ENCODE measurements at places on chromosomes 5 and 9.
A peak's percentile ranks its signal among the peaks of the same experiment; 100 is the strongest.

- no peak overlapping the region for H3K27ac ChIP-seq
- H3K4me3 ChIP-seq, result no peak overlapping the region
- peaks cover 18% of the 10 kb centered on the region for H3K4me1 ChIP-seq
- H3K36me3 ChIP-seq, result no peaks in the 10 kb centered on the region
Observed at GRCh38 chr9:22452415-22453010, 5.9 kb downstream of the DMRTA1 start.

GRCh38 chr9:37398464-37399025, 24.0 kb upstream of the GRHPR start:
- no peak overlapping the region for H3K27ac ChIP-seq
- no peak for DNase-seq
- H3K36me3 ChIP-seq, result no peaks in the 10 kb centered on the region
- H3K4me3 ChIP-seq, result no peak overlapping the region

GRCh38 chr5:122182491-122182921, 53.2 kb downstream of the ZNF474 start:
- H3K4me3 ChIP-seq, result no peak overlapping the region
- no peak overlapping the region for H3K27ac ChIP-seq
- DNase-seq, result no peak
- H3K36me3 ChIP-seq, result no peaks in the 10 kb centered on the region

GRCh38 chr9:127778280-127779135, at the start of gene SH2D3C:
Gene SH2D3C (minus strand): TSS chr9:127778666. CDS start chr9:127778627, 39 bp downstream.
- no peak for DNase-seq
- no peaks in the 10 kb centered on the region for H3K27me3 ChIP-seq
- H3K4me1 ChIP-seq, result peaks cover 10% of the 10 kb centered on the region
- peak within 1 kb of the TSS; percentile 3 for H3K27ac ChIP-seq

DNA sequence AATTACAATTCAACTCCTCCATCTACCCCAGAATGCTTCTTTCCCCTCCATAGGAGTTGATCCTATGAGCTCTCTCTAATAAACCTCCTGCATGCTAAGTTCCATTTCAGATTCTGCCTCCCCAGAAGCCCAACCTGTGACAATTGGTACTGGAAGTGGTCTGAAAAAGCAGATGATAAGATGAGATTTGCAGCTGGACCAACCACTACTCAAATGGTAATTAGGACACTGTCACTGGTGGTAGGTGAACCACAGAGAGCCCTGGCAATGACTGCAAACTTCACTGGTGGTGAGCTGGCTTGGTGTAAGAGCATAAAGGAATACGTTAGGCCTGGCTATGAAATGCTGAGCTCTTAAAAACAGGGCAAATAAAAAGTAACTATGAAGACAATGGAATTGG, 112.6 kb downstream of the ESM1 start:
- H3K4me1 ChIP-seq, result no peaks in the 10 kb centered on the region
- H3K36me3 ChIP-seq, result no peaks in the 10 kb centered on the region
- no peak overlapping the region for H3K4me3 ChIP-seq
- no peak for DNase-seq
- no peak overlapping the region for H3K27ac ChIP-seq

DNA sequence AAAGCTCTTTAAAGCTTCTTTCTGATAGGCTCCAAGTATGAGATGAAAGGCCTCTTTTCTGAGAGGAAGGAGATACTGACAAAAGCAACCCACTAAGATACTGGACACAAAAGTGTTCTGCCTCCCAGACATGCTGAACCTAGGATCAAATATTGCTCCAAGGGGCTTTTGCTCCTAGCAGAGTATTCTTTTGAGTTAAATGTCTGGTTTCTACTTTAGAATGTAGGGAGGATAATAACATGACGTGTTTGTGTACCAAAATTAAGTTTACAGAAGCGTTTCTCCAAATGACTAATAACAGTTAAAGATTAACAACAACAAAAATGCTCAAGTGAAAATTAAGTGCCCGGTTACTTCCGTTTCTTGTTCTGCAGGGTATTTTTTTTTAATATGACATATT, 2293.3 kb upstream of the C9orf72 start:
- no peak overlapping the region for H3K27ac ChIP-seq
- no peak for DNase-seq
- H3K36me3 ChIP-seq, result no peaks in the 10 kb centered on the region
- H3K27me3 ChIP-seq, result no peaks in the 10 kb centered on the region

GRCh38 chr5:78896132-78896531, 89.0 kb downstream of the ARSB start:
- DNase-seq, result no peak
- H3K36me3 ChIP-seq, result peaks cover 8% of the 10 kb centered on the region
- H3K4me3 ChIP-seq, result no peak overlapping the region
- H3K27ac ChIP-seq, result no peak overlapping the region
- H3K27me3 ChIP-seq, result no peaks in the 10 kb centered on the region
- H3K4me1 ChIP-seq, result peaks cover 4% of the 10 kb centered on the region

DNA sequence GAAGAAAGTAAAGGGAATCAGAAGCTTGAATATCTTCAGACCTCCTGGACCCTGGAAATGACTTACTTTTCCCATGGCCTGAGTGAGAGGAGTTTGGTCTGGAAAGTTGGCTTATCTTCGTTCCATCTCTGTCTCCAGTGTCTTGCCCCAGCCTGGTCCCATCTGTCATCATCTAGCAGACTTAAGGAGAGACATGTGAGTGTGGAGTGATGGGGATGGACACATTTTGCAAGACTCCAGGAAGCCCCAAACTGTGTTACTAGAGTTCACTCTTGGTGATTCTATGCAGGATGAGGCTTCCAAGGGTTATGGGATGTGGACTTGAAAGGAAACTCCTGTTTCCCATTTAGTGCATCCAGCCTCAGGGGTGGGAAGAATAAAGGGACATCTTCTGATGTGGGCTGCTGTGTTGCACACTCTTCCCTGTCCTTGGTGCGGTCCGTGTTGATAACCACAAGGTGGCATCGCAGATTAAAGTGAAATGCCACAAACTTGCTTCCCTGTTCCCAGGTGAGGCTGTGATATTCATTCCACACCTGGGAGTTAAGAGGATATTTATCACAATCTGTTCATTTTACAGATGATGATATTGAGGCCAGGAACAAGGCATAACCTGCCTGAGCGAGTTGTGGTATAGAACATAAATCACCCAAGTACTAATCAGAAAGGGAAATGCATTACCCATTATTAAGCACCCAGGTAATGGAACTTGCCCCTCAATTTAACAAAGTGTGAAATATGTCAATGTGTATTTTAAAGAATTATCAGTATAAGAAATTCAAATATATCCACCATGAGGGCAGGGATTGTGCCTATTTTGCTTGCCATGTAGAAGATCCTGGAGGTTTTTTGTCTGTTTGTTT, 269.9 kb upstream of the PAPPA start:
- no peaks in the 10 kb centered on the region for H3K4me1 ChIP-seq
- no peaks in the 10 kb centered on the region for H3K36me3 ChIP-seq
- peak; percentile 6 for DNase-seq

DNA sequence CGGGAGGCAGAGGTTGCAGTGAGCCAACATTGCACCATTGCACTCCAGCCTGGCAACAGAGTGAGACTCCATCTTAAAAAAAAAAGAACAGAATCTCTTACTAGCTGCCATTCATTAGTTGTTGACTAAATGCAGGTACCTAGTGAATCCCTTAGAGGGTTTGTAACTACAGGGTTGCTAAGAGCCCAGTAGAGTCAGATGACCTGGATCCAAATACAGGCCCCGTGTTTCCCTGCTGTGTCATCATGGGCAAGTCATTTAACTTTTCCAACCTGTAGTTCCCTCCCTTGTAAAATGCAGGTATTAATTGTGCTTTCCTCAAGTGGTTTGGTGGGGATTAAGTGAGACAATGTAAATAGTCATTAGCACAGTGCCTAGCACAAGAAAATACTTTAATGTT, 32.8 kb downstream of the PLAC8L1 start:
- no peak overlapping the region for H3K27ac ChIP-seq
- no peak for DNase-seq
- no peaks in the 10 kb centered on the region for H3K4me1 ChIP-seq

- no peak overlapping the region for H3K4me3 ChIP-seq
- H3K36me3 ChIP-seq, result peaks cover 10% of the 10 kb centered on the region
- no peak overlapping the region for H3K27ac ChIP-seq
Observed at GRCh38 chr5:175713930-175714329, 56.1 kb downstream of the HRH2 start.

DNA sequence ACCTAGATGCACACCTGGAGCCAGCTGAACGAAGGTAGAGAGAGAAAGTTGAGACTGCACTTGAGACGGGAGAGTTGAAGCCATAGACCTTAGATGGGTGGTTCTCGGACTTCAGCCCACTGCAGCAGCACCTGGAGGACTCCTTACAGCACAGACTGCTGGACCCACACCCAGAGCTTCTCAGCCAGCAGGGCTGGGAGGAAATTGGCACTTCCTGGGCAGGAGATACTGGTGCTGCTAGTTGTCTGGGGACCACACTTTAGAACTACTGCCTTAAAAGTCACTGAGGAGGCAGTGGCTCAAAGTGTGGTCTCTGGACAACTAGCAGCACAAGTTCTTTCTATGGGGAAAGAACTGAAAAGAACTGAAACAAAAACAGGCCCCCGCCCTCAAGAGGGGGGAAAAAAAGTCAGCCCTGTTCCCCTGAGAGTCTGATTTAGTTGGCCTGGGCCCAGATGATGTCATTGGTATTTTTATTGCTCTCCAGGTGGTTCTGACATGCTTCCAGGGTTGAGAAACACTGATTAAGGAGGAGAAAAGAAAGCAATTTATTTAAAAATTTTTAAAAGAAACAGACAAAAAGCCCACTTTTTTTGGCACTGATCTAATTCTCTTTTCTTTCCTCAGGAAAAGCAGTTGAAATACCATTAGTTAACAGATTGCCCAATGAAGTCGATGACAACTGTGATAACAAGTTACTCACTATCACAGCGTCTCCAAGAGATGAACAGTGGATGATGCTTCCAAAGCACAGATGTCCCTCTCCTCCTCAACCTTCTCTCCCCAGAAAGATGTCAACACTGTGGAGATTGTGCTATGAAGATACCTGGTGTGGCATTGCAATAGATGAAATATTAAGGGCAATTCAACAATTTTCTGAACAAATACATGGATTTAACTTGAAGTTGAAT, 73.6 kb upstream of the ADAMTS16 start:
- no peak overlapping the region for H3K27ac ChIP-seq
- H3K4me1 ChIP-seq, result peaks cover 20% of the 10 kb centered on the region
- no peaks in the 10 kb centered on the region for H3K36me3 ChIP-seq
- no peak overlapping the region for H3K4me3 ChIP-seq
- H3K27me3 ChIP-seq, result no peaks in the 10 kb centered on the region

DNA sequence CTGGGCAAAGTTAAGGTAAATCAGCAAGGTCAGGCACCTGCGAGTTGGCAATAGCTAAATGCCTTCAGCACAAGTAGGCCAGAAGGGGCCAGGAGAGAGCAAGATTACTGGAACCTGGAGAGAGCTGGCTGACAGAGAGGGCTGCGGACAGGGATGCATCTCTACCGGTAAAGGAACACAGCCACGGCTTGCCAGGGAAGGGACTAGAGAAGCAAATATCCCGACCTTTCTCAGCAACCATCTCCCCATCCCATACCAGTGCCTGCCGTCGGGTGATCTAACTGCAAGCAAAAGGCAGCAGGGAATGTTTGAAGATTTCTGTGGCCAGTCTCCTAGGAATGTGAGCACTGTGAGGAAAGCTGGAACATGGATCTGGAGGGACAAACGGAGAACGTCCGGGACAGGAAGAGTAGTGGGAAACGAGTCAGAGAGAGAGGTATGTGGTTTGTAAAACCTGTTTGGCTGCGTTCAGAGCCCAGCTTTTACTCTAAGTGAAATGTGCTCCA, 15.9 kb upstream of the ABLIM3 start:
- peaks cover 14% of the 10 kb centered on the region for H3K27me3 ChIP-seq
- H3K36me3 ChIP-seq, result no peaks in the 10 kb centered on the region
- H3K4me1 ChIP-seq, result peaks cover 3% of the 10 kb centered on the region
- no peak overlapping the region for H3K4me3 ChIP-seq

DNA sequence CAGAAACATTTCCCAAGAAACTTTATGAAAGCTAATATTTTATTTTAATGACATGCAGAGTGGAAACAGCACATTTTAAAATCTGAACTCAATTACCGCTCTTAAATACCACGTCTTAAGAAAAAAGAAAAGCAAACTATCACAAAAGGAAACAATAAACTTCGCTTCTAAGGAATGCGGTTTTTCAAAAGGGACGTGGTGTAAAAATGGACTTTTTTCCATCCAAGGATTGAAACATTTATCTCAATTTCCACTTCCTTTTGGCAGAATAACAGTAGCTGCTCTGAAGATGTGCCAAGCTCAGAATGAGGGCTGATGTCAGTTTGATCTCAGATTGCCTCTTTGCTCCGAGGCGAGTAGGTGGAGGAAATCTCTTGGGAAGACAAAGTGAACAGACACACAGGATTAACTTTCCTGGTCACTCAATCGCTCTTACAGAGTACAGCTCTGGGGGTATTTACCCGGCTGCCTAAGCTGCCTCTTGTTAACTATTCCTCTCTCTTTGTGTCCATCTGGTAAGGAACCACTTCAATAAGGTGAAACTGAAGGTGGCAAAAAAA, 158.5 kb downstream of the TRPM6 start:
- H3K27me3 ChIP-seq, result no peaks in the 10 kb centered on the region
- peaks cover 11% of the 10 kb centered on the region for H3K4me1 ChIP-seq
- no peak overlapping the region for H3K27ac ChIP-seq
- no peaks in the 10 kb centered on the region for H3K36me3 ChIP-seq

DNA sequence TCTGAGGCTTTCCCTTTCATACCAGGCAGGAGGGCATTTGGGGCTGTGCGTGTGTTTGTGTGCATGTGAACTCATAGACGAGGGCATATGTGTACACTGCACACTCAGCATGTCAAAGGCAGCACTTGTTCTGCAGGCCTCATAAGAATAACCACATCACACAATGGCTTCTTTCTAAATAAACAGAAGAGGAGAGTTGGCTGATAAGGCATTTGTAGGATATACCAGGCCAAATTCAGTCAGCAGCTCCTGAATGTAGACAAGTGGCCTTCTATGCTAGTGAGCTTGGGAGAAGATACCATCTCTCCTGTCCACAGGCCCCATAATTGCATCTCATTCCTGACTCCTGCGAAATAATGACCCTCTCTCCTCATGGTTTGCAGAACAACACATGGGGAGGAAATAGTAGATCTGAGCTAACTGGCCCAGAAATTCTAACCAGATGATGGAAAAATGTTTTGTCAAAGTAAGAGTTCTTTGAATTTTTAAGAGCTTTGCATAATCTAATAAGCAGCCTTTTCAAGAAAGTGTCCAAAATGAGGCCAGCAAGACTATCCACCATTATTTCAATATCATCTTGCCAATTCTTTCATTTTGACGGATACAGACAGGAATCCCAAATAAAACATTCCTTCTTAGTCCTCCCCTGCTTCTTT, 60.5 kb upstream of the GAS1 start:
- no peak overlapping the region for H3K27ac ChIP-seq
- peaks cover 5% of the 10 kb centered on the region for H3K36me3 ChIP-seq
- H3K4me3 ChIP-seq, result no peak overlapping the region
- peaks cover 17% of the 10 kb centered on the region for H3K4me1 ChIP-seq

- peaks cover 14% of the 10 kb centered on the region for H3K4me1 ChIP-seq
- H3K27me3 ChIP-seq, result no peaks in the 10 kb centered on the region
- H3K27ac ChIP-seq, result no peak overlapping the region
- H3K4me3 ChIP-seq, result peak overlapping the region; percentile 24
Observed at GRCh38 chr5:30050056-30050815, 1143.2 kb upstream of the CDH6 start.

DNA sequence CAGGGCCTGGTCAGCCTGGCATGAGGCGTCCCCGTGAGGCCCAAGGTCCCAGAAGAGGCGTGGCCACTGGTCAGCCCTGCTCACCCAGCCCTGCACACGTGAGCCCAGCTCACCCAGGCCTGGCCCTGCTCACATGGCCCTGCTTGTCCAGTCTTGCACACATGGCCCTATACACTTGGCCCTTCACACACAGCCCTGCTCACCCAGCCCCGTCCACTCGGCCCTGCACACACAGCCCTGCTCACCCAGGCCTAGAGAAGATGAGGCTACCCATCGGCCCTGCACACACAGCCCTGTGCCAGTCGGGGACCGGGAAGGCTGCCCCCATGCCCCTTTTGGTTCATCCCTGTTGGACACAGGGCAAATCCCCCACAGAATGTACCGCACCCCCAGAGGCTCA, 28.4 kb downstream of the ZDHHC11B start:
- peaks cover 28% of the 10 kb centered on the region for H3K4me1 ChIP-seq
- peaks cover 2% of the 10 kb centered on the region for H3K27me3 ChIP-seq
- no peak overlapping the region for H3K4me3 ChIP-seq
- no peak for DNase-seq
